ENCODE measurements at places on chromosomes 1 and 21.
A peak's percentile ranks its signal among the peaks of the same experiment; 100 is the strongest.

GRCh38 chr21:41405321-41405720 is 20.7 kb upstream of the MX1 start:
- DNase-seq = no peak

- DNase-seq = no peak
Measured at GRCh38 chr1:52127181-52128180, 14.4 kb upstream of the ZFYVE9 start.

DNA sequence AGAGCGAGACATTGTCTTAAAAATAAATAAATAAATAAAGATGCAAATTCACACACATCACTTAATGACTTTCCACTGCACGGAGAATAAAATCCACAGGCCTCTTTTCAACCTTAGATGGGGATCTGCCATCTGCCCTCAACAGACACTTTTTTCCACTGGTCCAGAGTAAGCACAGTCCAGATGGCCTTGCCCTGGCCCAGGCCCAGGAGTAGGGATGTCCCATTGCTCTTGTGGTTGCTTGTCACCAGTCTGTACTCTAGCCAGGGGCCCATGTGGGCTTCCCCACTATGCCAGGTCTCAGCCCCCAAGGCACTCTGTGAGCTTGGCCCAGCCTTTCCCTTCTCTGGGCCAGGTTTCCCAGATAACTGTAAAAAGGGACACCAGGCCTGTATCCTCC is 17.4 kb downstream of the PLOD1 start:
- no peak for DNase-seq

DNA sequence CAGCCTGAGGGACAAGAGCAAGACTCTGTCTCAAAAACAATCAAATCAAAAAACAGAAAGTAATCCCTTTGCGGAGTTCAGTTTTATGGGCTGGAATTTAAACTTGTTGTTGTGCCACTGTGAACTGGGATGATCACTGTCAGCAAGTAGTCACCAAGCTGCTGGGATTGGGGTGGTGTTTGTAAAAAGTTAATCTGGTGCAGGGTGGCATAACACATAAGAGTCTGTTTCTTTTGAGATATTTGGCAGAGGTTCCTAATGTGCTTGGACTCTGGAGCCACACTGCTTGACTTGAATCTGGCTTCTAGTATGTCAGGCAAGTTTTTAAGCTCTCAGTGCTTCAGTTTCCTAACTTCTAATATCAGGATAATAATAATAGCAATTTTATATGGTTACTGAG is 6.6 kb downstream of the CLIC4 start:
- no peak for DNase-seq

DNA sequence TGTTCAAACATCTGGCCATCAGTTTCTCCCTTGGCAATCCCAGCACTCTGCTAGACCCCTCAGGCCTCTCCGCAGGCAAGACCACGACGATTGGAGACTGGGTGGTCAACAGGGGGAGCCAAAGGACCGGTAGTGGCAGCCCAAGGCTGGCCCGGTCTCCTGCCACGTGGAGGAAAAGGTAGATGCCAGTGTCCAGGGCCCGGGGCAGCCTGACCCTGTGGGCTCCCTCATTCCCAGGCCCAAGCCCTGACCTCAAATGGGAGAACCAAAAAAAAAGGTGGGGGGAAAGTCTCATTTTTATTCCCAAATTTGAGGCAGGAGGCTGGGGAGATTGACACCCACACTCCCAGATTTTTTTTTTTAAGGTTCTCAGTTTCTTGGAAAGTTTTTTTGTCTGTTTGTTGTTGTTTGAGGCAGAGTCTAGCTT is 24.8 kb downstream of the S100A6 start:
- peak; percentile 81 for DNase-seq

DNA sequence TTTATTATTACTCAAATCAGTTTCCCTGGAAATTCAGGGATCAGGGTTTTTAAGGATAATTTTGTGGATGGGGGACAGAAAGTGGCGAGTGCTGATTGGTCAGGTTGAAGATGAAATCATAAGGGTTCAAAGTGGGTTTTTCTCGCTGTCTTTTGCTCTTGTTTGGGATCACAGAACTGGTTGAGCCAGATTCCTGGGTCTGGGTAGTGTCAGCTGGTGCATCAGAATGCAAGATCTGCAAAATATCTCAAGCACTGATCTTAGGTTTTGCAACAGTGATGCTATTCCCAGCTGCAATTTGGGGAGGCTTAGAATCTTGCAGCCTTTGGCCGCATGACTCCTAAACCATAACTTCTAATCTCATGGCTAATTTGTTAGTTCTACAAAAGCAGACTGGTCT is 9.3 kb downstream of the CHI3L2 start:
- no peak for DNase-seq

DNA sequence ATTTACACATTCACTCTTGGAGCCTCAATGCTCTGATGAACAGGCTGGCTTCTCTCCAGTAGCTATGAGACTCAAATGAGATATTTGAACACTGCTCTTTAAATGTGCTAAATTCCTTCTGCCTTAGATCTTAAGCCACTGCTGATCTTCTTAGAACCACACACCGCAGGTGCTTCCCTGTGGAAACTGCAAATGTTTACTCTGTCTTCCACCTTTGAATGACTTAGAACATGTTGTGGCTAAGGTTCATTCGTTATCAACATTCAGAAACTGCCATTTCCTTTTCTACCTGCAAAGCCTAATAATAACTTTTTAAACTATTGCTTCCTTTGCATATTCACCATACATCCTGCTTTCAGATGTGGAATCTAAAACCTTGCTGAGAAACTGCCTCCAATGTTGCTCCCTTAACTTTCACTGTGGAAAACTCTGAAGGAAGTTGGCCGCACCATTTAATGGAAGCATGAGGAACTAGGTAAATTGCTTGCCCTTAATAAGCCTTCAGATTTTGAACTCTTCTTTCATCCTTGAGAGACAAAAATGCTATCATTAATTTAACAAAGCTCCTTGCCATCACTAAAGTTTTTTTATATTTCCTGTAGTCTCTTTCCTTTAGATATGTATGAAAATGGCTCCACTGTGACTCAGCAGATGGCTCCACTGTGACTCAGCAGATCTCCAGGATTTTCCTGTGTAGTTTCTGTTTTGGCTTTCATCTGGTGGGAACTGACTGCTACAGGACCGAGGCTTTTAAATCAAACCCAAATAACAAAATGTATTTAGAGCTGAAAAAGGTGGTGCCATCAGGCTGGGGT is 143.8 kb downstream of the TNFSF18 start:
- no peak for DNase-seq

DNA sequence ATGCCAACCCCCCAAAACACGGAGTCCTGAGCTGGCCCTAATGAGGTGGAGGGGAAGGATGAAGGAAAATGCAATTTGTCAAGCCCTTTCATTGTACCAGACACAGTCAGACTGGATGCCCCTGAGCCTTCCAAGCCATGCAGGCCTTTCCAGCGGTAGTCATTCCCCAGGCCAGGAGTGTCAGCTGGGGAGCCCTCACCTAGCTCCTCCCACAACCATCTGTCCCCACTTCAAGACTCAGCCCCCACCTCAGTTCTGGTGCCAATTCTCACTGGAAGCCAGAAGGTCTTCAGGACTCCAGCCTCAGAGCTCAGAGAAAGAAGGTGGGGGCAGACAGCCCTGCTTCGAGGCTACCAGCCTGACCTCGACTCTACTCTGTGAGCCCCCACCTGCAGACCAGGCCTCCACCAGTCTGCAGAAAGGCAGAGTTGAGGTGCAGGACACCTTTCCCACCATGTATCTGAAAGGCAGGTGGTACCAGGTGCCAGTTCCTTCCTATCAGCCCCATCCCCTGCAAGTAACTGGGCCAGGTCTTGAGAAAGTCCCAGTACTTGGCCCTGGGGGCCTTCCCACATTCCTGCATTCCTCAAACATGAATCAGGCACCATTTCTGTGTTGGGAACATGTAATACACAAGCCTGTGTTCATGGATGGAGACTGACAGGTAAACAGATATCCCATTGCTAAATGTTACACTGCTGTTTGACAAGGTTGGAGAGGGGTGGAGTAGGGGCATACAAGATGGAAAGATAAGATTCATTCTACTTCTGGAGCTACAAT is 180.6 kb upstream of the EDN2 start:
- no peak for DNase-seq

GRCh38 chr1:18962121-18962721 is 5.7 kb upstream of the IFFO2 start:
- no peak for DNase-seq

- DNase-seq = no peak
Measured at GRCh38 chr1:202952818-202953217, 5.3 kb downstream of the ADIPOR1 start.

GRCh38 chr1:40411294-40411693 is 37.8 kb downstream of the SMAP2 start:
- no peak for DNase-seq

GRCh38 chr1:235935235-235936225 is 68.8 kb upstream of the LYST start:
- DNase-seq = no peak

GRCh38 chr1:26820784-26821269 is 5.7 kb upstream of the ZDHHC18 start:
- no peak for DNase-seq

GRCh38 chr1:110151175-110151669 is 928 bp downstream of the SLC6A17 start:
- no peak for DNase-seq

Data from stimulated activated CD4-positive, alpha-beta T cell treated with anti-CD3 and anti-CD28 coated beads, Interleukin-12 subunit alpha, Interleukin-12 subunit beta, amount 100 ng/mL, for 48 hours (primary cell).